Thoracic aorta (tissue), 2 donors: ENCODE measurements at places on chromosomes 11 and 22.
A peak's percentile ranks its signal among the peaks of the same experiment; 100 is the strongest.

- no peaks in the 10 kb centered on the region for H3K27me3 ChIP-seq
- DNase-seq = no peak
- peaks cover 90% of the 10 kb centered on the region for H3K36me3 ChIP-seq
- no peaks in the 10 kb centered on the region for H3K4me1 ChIP-seq
Measured at GRCh38 chr22:38744981-38745380, 10.8 kb downstream of the SUN2 start.

GRCh38 chr22:33539902-33540751 is 380.1 kb downstream of the LARGE1 start:
- H3K36me3 ChIP-seq = no peaks in the 10 kb centered on the region
- DNase-seq = peak; percentile 9
- no peak overlapping the region for H3K27ac ChIP-seq
- H3K4me1 ChIP-seq = peaks cover 8% of the 10 kb centered on the region
- H3K4me3 ChIP-seq = no peak overlapping the region
- no peaks in the 10 kb centered on the region for H3K27me3 ChIP-seq

DNA sequence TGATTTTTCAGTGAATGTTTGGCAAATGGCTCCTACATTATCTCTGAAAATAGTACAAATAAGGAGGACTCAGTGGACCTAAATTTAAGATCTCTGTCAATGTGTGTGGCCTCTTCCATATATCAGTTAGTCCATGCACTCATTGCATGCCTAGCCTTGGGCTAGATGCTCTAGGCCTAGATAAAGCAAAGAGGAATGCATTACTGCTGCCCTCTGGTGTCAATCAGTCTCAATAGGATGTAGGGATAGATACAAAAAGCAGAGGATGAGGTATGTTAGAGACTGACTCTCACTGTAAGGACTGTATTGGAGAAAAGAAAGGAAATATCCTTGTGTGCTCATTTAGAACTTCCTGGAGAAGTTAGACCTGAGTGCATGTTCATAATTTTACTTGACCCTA is 42.0 kb downstream of the MS4A2 start:
- DNase-seq = no peak
- no peak overlapping the region for H3K27ac ChIP-seq

GRCh38 chr11:115420505-115420904 is 83.7 kb downstream of the CADM1 start:
- H3K4me3 ChIP-seq = no peak overlapping the region
- no peaks in the 10 kb centered on the region for H3K4me1 ChIP-seq
- no peaks in the 10 kb centered on the region for H3K36me3 ChIP-seq
- no peak overlapping the region for H3K27ac ChIP-seq
- DNase-seq = no peak

DNA sequence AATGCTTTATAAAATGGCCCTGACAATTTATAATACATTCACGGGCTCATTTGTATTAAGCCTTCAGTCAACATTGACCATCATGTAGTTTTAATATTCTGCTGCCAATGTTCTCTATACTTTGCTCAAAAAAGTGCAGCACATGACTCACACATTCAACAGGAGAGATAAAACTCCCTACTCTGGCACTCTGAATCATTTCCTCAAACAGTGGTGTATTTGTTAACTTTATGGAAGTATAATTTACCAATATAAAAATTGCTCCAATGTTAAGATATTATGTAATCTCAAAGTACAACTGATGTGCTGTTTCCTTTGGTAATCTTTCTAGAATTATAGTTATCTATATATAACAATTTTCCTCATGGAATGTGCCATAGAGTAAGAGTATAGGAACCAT is 39.9 kb downstream of the MAML2 start:
- no peaks in the 10 kb centered on the region for H3K36me3 ChIP-seq
- DNase-seq = no peak
- no peak overlapping the region for H3K4me3 ChIP-seq
- peaks cover 51% of the 10 kb centered on the region for H3K4me1 ChIP-seq
- H3K27me3 ChIP-seq = no peaks in the 10 kb centered on the region
- peak overlapping the region; percentile 25 for H3K27ac ChIP-seq

DNA sequence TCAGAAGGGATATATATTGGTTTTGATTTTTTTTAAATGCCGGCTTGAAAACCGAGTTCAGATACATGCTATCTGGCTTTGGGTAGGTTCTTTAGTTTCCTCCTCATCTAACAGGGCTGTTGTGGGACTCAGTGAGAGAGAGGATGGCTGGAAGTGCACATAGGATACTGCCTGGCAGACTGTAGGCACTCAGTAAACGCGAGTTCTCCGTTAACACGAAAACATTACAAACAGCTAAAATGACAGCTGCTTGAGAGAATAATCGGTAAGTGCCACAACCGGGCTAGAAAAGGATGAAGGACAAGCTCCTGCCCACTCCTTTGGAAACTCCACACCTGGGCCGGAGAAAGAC is 369 bp downstream of the XRRA1 start:
- peaks cover 39% of the 10 kb centered on the region for H3K4me1 ChIP-seq
- DNase-seq = no peak
- peaks cover 9% of the 10 kb centered on the region for H3K36me3 ChIP-seq
- no peaks in the 10 kb centered on the region for H3K27me3 ChIP-seq
